ENCODE measurements at places on chromosomes 7 and 10. TPM values are rescaled to one million over a fixed set of nuclear protein-coding genes. Genes with fewer than 3 reads are reported as not detected.

Gene OR9A2
- total RNA-seq, result not detected

Gene SUN3
- total RNA-seq, result not detected

Gene LARP4B
- total RNA-seq, result 174 TPM

Gene ANKRD30A
- not detected for total RNA-seq

DNA sequence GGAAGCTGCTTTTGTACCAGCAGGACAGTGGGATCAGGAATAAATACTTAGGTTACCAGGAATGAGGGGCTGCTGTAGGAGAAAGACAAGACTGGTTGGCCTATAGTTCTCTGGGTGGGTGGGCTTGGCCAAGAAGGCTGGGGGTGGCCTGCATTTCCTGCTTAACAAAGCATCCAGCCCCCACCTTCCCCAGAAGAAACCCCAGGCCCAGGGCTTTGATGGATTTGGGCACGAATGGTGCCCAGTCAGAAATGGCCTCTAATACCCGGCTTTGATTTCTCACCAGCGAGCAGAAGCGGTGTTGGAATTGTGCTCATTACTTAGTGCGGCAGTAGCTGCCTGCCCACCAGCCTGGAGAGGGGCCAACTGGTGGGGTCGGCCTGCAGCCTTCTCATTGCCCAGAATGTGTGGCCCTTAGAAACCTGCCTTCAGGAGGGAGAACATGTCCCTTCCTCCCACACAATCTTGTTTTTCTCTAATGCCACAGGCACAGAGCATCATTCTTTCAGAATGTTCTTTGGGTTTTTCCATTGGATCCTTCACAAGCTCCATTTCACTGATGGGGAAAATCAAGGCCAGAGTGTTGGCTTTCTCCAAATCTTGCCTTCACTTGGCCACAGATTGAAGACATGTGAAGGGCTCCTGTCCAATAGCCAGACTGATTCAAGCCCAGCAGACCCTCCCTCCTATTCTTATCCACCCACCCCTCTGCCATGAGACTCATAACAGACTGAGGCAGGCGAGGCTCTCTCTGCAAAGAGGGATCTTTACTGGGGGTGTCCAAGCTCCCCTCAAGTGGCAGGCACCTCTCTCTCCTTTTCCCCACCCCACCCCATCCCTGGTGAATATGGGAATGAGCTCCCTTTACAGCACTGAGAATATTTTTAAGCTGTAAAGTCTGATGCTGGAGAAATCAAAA lies 2.5 kb downstream of the UNC5B start:
- no peak overlapping the region for H3K4me3 ChIP-seq
- H3K27ac ChIP-seq, result no peak overlapping the region
- H3K27me3 ChIP-seq, result peaks cover 74% of the 10 kb centered on the region
- no peaks in the 10 kb centered on the region for H3K36me3 ChIP-seq
- no peak for DNase-seq

- H3K4me3 ChIP-seq, result no peak overlapping the region
- H3K4me1 ChIP-seq, result no peaks in the 10 kb centered on the region
- DNase-seq, result no peak
- H3K27ac ChIP-seq, result no peak overlapping the region
Measured at GRCh38 chr10:21069278-21069677, 172.2 kb upstream of the NEBL start.

DNA sequence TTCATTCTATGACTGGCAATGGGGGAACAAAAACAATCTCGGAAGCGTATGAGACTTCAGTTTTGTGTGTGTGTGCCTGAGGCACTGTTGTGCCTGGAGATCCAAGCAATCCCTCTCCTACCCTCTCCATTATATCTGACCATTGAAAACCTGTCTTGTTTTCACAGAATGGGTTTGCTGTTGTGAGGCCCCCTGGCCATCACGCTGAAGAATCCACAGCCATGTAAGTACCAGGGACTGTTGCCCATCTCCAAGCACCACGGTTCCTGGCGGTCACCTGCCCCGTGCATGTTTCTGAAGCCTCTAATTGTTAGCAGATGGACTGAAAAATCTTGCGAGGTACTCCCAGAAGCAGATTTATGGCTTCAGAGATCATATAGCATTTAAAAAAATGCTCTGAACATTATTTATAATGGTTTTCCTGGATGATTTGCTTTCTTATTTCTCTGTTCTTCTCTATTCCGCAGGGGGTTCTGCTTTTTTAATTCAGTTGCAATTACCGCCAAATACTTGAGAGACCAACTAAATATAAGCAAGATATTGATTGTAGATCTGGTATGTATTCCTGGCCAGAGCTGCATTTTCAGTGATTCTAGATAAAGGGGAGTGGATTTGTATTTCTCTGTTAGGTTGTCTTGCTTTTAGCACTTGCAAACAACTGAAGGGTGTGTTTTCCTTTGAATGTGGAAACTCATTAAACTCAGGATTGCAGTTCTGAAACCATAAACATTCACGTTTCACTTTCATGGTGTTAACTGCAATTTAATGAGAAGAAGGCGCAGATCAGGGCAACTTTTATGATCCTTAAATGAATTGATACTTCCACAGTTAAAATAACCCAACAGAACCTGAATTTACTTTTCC lies 288.2 kb downstream of the TWIST1 start:
- DNase-seq, result no peak
- H3K27ac ChIP-seq, result no peak overlapping the region
- no peaks in the 10 kb centered on the region for H3K36me3 ChIP-seq
- no peaks in the 10 kb centered on the region for H3K27me3 ChIP-seq
- H3K4me3 ChIP-seq, result no peak overlapping the region

- H3K27ac ChIP-seq, result no peak overlapping the region
- H3K4me1 ChIP-seq, result peaks cover 13% of the 10 kb centered on the region
- H3K36me3 ChIP-seq, result peaks cover under 1% of the 10 kb centered on the region
- H3K4me3 ChIP-seq, result no peak overlapping the region
Measured at GRCh38 chr7:7701527-7701926, 16.9 kb downstream of the RPA3 start.

DNA sequence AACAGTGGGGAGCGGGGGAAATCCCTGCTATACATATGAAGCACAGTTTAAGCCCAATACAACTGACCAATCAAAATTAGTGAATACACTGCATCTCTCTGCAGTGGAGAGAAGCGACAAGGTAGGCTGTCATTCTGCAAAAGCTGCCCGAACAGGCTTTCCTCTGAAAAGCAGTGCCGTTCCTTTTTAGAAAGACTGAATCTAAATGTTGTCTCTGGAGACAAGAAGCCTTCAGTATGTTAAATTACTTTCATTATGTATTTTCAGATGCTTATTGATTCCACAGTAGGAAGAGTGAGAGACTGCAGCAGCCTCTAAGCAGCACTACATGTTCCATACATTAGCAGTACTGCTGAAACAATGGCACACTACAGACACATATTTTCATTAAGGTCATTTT lies at the start of gene GPR22:
TSS of gene GPR22 (plus strand) at position 129 of the 400 bp plus-strand sequence. CDS start 4,004 bp downstream, outside the sequence.
- no peaks in the 10 kb centered on the region for H3K27me3 ChIP-seq
- no peaks in the 10 kb centered on the region for H3K36me3 ChIP-seq
- H3K4me3 ChIP-seq, result no peak within 1 kb of the TSS
- no peaks in the 10 kb centered on the region for H3K4me1 ChIP-seq
- no peak within 1 kb of the TSS for H3K27ac ChIP-seq

- peaks cover 69% of the 10 kb centered on the region for H3K27me3 ChIP-seq
- DNase-seq, result no peak
- no peaks in the 10 kb centered on the region for H3K36me3 ChIP-seq
- H3K27ac ChIP-seq, result no peak overlapping the region
- H3K4me3 ChIP-seq, result no peak overlapping the region
- no peaks in the 10 kb centered on the region for H3K4me1 ChIP-seq
Measured at GRCh38 chr10:98038288-98038687, 7.9 kb upstream of the CRTAC1 start.

DNA sequence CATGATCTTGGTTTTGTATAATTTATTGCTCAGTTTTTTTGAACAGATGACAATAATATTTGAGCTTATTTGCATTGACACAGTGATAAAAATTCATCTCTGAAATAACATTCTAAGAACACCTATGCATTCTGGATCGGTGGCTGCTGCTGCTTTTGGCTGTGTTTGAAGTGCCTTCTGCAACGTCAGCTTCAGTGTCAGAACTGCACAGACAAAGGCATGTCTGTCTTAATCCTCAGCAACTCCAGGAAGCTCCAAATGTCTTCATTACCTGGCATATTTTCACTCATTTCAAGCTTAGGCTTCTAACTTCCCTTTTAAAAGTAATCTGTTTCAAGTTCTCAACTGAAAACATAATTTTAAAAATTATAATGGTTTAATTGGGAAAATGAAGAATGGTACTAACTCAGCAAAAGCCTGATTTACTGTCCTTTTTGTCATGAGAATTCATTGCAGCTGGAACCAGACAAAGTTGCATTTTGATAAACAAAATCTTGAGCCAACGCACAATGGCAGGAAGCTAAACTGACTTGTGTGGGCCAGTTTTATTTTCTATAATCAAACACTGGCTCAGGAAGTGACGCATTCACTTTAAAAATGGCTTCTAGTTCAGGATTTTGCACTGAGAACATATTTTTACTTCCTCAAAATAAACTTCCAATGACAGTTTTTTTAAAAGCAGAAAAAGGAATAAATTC lies 38.7 kb downstream of the NPS start:
- H3K4me3 ChIP-seq, result no peak overlapping the region
- no peak overlapping the region for H3K27ac ChIP-seq
- no peaks in the 10 kb centered on the region for H3K4me1 ChIP-seq
- no peaks in the 10 kb centered on the region for H3K27me3 ChIP-seq
- H3K36me3 ChIP-seq, result no peaks in the 10 kb centered on the region

DNA sequence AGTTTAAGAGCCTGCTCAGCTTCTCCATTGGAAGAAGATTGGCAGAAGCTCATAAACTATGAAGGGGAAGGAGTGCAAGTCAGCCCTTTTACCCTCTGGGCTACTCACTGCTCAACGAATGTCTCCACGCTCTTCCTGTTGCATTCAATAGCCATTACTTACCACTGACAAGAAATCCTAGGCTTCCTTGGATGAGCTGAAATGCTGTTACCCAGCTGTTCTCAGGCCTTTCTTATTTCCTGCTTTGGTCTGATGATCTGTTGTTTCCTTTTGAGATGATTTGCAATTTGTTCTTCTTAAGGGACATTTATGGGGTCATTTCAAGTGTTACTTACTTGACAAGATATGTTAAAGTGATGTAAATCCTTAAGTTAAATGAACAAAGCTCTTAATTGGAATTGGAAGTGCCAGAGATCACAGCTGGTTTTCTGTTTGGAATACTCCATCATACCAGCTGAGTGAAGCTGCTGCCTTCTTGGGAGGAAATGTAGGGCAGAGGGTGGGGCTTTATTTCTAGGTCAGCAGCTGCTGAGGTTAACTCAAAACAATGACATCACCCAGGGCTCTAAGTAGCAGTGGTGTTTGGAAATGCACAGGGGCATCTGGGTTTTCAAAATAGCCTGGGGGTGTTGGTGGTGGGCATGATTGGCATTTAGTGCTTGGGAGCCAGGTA lies 170.0 kb downstream of the PRKCQ start:
- peak; percentile 50 for DNase-seq
- H3K4me1 ChIP-seq, result peaks cover 48% of the 10 kb centered on the region
- H3K27me3 ChIP-seq, result peaks cover 1% of the 10 kb centered on the region
- H3K36me3 ChIP-seq, result peaks cover 12% of the 10 kb centered on the region

DNA sequence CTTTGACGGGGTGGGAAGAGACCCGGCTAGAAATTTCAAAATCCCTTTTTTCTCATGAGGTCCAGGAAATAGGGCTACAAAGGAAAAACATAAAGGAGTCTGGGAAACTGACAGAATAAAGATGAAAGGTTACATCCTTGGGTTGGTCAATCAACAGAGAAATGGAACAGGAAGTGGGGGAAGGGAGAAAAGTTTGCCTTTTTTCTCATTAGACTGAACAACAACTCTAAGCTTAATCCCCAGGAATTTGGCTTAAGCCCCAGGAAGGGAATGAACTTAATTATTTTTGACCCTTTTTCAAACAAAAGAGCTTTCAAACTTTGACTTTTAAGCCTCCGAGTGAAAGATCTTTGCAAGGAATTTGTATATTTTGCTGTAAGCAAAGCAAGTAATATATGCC lies 32.7 kb downstream of the LGI1 start:
- H3K4me1 ChIP-seq, result no peaks in the 10 kb centered on the region
- no peaks in the 10 kb centered on the region for H3K36me3 ChIP-seq
- H3K27ac ChIP-seq, result no peak overlapping the region
- no peak overlapping the region for H3K4me3 ChIP-seq
- H3K27me3 ChIP-seq, result peaks cover 11% of the 10 kb centered on the region
- DNase-seq, result no peak

DNA sequence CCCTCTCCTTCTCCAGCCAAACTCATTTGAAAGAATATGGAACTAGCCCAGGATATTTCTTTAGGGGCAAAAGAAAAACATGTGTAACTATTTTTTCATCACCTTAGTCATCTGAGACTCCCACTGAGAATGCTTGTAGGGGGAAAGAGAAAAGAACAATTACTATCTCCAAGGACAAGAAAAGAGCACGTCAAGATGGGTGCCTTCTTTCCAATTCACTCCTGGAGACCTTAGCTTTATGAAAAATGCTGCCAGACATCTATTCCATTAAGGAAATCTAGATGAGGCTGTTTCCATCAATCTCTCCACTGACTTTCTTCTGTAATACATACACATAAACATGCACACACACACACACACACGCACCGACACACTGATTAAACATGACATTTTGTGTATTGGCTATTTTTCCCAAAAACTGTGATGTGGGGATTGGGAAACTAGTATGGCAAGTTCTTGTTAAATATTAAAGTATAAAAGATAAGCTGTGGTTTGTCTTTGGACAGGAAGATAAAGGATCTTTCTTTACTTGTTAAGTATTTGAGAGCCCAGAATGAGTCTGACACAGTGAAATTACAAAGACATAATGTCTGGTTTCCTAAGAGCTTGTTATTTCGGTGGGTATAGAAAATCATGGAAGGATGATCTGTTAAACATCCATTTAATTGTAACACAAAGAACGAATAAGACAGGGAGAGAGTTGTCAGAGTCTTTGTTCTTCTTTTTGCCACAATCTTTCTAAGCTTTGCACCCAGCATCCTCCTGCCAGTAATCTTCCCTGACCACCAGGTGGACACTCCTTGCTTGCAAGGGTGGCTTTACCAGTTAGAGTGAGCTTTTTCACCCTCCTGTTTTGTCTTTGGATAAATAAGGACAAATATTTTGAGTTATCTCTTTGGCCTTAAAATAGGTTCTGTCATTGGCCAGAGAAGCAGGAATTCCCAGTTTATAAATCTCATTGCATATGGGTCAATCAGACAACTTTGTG lies 177.3 kb upstream of the TMEM72 start:
- no peak for DNase-seq
- H3K4me3 ChIP-seq, result no peak overlapping the region
- no peaks in the 10 kb centered on the region for H3K4me1 ChIP-seq
- H3K36me3 ChIP-seq, result no peaks in the 10 kb centered on the region
- peaks cover 3% of the 10 kb centered on the region for H3K27me3 ChIP-seq

DNA sequence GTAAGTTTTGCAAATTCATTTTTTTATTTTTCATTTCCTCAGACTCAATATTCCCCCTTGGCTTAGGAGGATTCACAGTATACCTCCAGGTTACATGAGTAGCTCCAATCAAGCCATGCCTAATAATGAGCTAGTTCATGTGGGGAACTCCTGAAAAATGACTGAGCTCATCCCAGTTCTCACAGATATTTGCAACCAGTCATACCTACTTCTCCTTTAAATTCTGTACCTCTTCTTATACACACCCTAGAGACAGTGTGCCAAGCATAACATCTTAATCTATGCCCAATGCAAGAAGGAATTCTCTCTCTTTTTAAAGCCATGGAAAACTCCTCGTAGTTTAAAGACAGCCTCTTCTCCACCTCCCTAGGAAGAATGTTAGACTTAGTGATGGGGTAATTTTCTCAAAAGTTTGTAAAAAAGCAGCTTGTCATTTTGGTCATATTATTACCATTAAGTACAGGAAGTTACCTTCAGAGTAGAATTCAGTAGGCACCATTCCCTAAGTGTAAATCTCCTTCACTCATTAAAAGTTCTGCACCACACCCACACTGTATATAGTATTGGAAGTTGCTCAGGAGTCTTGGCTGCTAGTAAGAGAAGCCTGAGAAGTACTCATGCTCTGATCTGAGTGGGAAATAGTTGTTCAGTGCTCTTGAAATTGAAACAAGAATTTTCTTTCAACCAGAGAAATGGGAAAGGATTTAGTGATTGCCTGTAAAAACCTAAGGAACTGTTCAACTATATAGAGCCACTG lies 72.7 kb downstream of the PTPRZ1 start:
- no peak for DNase-seq
- no peak overlapping the region for H3K27ac ChIP-seq
- H3K27me3 ChIP-seq, result no peaks in the 10 kb centered on the region

Data from activated T-helper 1 cell treated with anti-CD3 and anti-CD28 coated beads, Interleukin-12 subunit alpha, Interleukin-12 subunit beta, Interleukin-2, Interleukin-4 antibody, amounts not matched to agents 30 ng/mL and 10 ng/mL and 1 ng/mL, durations not matched to agents 14 hours and 24 hours and 36 hours (primary cell).